ENCODE measurements at places on chromosomes 4 and X.

DNA sequence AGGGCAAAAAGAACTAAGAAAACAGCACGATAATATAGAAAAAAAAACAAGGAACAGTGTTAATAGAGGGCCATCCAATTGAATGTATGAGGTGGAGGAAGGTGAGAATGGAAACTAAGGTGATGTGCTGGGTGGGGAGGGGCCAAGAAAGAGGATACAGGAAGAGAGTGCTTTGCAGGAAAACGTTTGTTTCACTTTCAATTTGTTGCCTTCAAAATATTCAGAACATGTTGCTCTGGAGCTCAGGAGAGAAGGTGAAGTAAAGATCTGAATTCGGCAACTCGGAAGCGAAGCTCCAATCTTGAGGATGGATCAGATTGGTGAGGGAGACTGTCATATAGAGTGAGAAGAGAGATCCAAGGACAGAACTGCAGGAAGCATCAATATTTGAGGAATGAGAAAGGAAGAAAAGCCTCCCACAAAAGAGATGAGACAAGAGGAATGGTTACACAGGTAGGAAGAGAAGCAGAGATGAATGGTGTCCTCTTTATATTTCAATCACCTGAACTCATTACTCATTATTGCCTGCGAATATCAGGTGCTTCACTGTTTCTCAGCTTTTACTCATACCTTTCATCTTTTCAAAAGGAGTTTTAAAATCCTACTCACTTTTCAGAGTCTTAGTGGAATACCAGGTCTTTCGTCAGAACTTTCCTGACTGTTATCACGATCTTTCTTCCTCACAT, 14.7 kb upstream of the SEC24D start:
- no peak for DNase-seq

DNA sequence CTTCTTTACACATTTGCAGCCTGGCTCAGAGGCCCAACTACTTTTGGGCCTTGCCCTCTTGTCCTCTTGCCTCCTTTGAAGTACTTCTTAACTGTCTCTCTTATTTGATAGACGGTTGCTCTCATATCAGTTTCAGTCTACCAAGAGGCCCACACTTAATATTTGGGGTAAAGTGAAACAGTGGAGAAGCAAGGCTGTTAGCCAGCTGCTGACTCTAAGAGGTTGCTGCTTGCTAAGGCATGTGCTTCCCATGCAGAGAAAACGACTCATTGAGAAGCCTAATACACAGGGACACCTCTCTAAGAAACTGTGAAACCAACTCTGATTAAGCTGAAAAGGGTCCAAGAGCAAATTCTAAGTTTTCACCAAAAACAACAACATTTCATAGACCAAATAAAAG, 94.6 kb downstream of the PPP3CA start:
- DNase-seq = no peak

- DNase-seq = no peak
Observed at GRCh38 chr4:40348000-40348399, 12.9 kb downstream of the CHRNA9 start.

GRCh38 chrX:69186651-69187050, 21.4 kb upstream of the PJA1 start:
- DNase-seq = no peak

- DNase-seq = no peak
Observed at GRCh38 chr4:21454201-21454600, 494.4 kb downstream of the KCNIP4 start.

- DNase-seq = no peak
Observed at GRCh38 chr4:56705966-56706365, 24.9 kb upstream of the HOPX start.

DNA sequence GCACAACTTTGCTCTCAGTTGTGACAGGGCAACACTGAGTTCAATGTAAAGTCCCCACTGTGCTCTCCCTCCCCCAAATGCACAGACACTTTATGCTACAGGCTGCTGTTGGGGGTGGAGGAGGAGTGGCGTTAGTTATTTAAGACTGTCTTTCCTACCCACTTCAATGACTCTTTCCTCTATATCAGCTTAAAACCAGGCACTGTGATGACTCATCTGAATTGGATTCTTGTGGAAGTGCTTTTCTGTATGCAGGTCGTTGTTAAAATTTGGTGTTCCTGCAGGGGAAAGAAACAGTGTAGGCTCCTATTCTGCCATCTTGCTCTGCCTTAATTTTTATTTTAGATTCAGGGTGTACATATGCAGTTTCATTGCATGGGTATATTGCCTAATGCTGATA, 1157.2 kb upstream of the ADGRL3 start:
- DNase-seq = no peak

DNA sequence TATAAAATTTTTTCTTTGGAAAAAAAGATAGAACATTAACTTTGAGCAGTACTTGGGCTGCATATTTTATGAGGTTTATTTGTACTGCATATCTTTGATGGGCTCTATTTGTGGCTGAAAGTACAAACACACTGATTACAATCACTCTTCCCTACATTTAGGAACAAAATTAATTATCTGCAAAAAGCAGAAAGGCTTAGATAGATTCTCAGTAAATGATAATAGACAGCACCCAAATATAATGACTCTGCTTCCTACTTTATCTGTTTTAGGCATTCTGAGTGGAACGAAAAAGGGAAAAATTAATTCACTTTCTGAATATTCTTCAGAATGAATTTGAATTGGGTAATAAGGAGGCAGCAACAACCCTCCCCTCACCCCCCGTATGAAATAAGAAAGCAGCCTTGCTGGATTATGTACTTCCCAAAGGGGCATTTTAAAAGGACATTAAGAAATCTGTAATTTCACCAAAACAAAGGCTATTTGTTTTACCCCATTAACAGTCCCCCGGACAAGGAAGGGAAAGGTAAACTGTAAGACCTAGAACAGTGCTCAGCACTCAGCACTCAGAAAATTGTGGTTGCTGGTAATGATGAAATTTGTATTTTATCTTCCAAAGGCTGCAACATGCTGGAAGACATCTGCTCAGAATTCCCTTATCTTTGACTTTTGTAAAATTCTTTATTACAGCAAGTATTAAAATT, 242.6 kb downstream of the GPC3 start:
- DNase-seq = no peak

- DNase-seq = no peak
Observed at GRCh38 chr4:81650606-81651242, 179.0 kb upstream of the RASGEF1B start.

GRCh38 chr4:162406637-162407365, 243.0 kb upstream of the FSTL5 start:
- no peak for DNase-seq

- DNase-seq = no peak
Observed at GRCh38 chrX:107288676-107289075, 82.3 kb downstream of the DNAAF6 start.

DNA sequence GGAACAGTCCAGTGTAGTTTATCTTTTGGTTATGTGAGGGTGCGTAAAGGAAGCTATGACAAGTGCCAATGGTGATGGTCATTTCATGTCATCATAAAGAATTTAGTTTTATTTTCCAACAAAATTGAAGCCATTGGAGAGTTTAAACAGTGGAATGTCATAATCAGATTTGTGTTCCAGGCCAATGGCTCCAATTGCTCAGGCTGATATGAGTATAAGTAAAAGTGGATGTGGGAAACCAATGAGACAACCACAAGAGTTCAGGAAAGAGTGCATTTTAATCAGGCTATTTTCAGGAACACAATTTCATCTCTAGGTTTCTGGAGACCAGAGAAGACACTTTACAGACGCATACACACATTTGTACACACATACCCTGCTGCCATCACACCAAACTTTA, 20.7 kb downstream of the SPANXC start:
- no peak for DNase-seq

DNA sequence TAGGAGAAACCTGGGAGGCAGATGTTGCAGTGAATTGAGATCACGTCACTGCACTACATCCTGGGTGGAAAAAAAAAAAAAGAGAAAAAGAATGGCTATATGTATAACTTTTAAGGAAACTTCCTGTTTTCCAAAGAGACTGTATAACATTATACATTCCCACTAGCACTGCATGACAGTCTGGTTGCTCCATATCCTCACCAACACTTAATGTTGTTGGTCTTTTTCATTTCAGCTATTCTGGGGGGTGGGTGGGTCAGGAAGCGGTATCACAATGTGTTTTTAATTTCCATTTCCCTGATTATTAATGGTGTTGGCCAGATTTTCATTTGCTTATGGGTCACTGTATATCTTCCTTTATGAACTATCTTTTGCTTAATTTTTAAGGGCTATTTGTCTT, 13.4 kb downstream of the LRIT3 start:
- no peak for DNase-seq

- DNase-seq = no peak
Observed at GRCh38 chr4:42724451-42724850, 67.5 kb upstream of the ATP8A1 start.

DNA sequence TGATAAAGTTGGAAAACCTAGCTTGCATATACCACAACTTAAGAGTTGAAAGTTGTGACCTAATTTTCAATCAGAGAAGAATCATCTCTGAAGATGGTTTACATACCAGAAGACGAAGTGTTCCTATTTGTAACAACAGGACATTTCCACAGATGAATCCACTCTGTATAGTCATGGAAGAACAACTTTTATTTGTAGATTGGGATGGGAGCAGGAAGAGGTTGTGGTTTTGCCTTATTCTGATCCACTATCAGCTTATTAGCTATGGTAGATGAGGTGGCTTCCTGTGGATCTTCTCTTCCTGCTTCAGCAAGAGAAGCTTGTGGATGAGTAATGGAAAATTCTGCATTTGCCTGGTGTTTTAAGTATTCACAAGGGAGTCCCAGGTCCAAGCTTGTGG, 18.6 kb upstream of the SUPT20HL1 start:
- DNase-seq = no peak

DNA sequence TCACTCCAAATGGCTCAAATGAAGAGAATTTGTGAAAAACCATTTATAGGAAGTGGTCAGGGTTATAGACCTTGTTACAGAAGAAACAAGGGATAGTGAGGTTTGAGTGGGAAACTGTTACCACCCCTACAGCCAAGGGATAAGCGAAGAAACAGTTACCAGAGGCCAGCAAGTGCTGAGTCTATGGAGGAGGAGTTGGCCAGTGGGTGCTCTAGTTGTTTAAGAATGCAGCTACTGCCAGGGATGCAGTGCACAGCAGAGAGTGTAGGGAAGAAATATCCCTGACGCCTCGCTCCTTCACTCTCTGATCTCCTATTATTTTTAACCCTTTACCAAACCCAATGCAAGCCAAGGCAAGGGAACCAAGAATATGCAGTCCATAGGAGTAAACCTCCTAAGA, 15.2 kb upstream of the SYTL4 start:
- DNase-seq = no peak

- peak; percentile 39 for DNase-seq
Observed at GRCh38 chrX:103464072-103464773, 55.1 kb downstream of the RAB40A start.

DNA sequence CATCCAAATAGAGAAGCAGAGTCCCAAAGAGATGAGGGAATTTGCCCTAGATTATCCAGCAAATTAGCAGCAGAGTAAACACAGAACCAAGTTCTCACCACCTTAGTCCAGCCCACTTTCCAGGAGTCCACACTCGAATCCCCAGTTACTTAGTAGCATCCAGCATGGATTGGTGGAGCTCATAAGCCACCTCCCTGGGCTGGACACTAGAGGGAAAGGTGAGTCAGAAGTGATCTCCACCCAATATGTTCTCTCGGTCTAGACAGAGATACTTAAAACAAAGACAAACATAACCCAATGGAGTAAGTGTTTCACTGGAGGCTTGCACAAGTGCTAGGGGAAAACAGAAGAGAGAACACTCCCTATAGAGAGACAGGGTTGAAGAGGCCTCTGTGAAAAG, 105.1 kb upstream of the CPEB2 start:
- no peak for DNase-seq

- no peak for DNase-seq
Observed at GRCh38 chr4:148214529-148215166, 227.6 kb downstream of the NR3C2 start.

- DNase-seq = no peak
Observed at GRCh38 chr4:124883632-124884031, 171.1 kb upstream of the ANKRD50 start.

DNA sequence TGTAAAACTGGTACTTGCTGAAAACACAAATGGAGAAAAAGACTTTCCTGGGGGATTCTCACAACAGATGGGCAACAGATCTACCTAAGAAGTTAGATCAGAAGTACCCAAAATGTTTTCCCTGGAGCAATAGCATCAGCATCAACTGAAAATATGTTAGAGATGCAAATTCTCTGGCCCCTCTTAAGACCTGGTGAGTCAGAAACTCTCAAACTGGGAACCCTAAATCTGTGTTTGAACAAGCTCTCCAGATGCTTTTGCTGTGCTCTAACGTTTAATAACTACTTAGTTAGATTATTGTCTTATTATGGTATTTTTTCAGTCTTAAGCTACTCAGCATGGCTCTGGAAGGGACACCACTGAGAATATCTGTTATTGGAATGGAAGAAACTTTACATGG, 55.2 kb upstream of the TRPC3 start:
- no peak for DNase-seq

DNA sequence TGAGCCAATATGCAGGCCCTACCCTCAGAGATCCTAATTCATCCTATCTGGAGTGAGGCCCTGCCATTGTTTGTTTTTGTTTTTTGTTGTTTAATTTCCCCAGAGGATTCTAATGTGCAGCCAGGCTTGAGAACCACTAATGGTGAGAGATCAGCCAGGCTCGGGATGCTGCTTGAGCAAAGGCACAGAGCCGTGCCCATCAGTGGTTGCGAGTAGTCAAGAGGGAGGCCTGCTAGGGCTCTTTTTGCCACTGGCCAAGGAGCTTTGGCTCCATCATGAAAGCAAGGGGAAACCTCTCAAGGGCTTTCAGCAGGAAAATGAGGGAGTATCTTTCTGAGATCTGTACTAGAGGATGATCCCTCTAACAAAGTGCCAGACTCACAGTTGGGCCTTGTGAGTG, 2.7 kb downstream of the TCEANC start:
- DNase-seq = no peak

- no peak for DNase-seq
Observed at GRCh38 chr4:119049342-119049741, 86.3 kb upstream of the MYOZ2 start.

DNA sequence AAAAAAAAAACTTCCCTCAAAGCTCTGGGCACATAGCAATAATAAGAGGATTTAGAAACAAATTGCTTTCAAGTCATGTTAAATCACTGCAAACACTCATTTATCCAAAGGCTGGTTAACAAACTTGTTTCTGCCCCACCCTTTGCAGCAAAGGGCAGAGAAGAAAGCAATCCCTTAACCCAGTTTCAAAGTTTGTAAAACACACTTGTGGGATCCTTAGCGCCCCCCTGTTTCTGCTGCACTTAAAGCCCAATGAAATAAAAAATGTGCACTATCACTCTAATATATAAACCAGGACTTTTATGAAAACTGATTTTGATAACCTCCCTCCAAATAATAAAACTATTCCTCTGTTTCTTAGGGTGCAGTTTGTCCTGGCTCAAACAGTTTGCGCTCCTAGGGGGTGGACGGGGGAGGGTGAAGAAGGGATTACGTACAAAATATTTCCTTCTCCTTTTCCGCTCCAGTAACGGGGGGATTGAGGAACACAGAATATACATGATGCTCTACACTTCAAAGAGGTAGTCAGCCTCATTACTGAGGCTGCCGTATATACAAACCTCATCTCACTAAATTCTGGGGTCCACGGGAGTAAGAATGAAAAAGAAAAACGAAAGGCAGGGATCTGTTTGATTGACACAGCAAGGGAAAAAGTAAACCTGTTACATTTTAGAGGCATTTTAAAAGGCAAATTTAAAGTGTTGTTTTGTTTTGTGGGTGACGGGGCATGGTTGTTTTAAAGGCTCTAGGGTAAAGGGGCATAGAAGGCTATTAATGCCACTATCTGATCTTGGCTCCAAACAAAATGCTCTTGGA, 3.1 kb upstream of the PCDH10 start:
- DNase-seq = no peak

GRCh38 chr4:7721984-7722551, 217.6 kb downstream of the AFAP1 start:
- no peak for DNase-seq
